ENCODE measurements at places on chromosomes 7 and 10.

DNA sequence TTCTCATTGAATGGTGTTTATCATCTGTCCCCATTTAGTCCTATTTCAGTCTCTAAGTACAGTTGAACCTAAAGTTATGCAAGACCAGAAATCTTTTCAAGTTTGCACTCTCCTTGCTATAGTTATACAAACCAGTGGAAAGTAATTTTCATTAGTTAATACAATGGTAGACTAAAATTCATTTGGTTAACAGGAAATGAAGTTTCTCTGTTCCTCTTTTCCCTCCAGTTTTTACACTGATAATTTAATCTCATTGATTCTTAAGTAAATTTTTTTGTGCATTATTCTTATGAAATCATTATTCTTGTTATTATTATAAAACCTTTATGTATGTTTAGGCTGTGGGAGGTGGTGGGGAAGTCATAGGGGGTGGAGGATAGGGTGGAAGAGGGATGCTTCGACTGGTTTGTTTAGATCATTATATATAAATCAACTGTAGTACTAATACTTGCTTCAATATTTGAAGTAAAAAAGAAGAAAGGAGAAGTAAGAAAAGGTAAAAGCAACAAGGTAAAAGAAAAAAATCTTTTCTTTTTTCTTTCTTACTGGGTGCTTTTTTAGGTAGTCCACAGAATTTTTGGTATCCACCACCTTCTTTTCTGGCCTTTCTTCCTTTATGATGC, 104.1 kb downstream of the GPR85 start:
- DNase-seq = no peak

DNA sequence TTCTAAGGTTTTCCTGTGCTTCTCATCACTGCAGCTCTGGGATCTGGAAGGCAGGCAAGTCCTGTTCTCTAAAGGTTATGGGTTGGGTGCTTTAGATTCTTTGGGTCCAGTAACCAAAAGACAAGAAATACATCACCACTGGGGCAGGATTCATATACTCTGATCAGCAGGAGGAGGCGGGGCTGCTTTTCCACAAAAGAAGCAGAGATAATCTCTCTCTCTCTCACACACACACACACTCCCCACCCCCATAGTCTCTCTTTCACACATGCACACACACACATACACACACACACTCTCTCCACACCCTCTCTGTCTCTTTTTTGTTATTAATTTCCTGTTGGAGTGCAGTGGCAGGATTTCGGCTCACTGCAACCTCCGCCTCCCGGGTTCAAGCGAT, 13.0 kb upstream of the ACBD5 start:
- DNase-seq = no peak

DNA sequence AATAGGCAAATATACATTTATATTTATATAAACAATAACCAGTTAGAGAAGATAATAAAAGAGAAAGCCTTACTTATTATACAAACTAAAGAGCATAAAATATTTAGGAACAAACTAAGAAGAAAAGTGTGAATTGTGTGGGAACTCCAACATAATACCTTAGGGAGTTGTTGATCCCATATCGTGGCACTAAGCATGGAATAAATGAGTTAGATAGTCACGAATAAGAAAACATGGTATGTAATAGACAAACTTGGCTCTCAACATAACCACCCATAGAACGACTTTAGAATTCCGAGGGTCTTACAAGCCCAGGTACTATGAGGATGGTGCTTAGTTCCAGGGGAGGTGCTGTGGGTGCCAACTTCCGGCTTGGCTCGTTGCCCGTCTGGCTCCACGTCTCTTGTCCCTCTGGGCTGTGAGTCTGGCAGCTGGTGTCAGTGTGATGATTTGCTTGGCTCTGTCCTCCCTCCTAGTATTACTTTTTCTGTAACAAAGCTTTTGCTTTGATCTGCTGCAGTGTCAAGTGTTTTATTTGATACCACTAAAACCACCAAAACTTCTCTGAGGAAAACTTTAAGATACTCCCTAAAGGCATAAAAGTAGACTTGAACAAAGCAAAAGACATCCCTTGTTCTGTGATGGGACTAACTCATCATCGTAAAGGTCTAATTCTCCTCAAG, 9.5 kb upstream of the RBM20 start:
- no peak for DNase-seq

DNA sequence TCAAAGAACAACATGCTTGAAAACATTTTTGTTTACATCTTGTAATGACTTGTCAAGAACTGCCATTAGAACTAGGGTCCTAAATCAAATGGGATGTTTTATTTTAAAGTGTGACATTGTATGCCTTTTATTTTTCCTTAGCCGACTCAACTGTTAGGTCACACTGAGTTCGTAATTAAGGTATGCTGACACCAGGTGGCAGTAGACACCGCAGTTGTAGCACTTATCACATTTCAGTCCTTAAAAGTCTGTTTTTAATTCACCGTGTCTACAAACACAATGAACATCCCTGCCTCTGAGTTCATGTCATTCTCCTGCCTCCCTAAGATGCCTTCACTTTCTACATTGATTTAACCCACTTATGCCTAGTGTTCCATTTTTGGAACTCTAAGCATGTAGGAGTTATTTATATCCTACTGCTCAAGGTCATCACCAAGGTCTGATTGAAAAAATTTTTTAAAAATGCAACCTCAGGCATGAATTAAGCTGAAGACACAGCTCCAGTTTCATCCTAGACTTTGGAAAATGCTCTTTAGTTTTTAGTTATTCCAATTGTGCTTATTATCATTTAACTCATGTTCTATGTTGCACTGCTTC, 186.1 kb downstream of the BMPER start:
- no peak for DNase-seq

DNA sequence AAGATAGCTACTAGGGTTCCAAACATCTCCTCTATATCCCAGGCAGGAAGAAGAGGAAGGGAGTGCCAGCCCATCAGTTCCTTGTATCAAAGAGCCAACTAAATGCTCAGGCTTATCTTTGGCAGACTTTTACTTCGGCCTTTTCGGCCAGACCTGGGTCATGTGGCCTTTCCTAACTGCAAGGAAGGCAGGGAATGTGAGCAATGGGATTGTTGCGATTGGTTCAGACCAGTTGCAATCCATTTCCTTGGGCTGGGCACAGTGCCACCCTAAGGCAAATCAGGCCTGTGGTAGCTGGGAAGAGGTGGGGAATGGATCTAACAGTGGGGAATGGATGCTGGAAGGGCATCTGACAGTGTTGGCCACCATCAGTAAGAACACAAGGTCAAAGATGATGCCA, 109.9 kb downstream of the RPS24 start:
- no peak for DNase-seq

DNA sequence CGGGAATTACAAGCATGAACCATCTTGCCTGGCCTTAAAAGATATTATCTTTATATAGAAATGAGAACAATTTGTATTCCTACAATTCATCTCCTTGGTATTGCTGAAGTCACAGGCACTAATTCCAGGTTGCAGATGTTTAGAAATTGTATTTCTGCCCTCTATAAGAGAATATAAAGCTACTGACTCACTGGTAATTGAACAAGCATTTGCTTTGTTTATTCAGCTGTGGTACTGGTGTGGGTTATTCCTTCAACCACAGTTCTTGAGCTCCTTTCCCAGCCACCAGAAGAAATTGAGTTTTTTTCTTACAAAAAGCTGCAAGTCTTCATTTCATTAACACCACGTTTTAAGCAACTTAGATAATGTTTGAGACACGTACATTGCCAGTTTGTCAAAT, 29.0 kb upstream of the MPP7 start:
- DNase-seq = no peak

GRCh38 chr10:69673521-69673920, 43.5 kb downstream of the FAM241B start:
- DNase-seq = no peak

- DNase-seq = no peak
These were observed 37.7 kb downstream of the CDK13 start for GRCh38 chr7:39987641-39988347.

- no peak for DNase-seq
These were observed 32.9 kb upstream of the EIF5AL1 start for GRCh38 chr10:79479283-79479909.

DNA sequence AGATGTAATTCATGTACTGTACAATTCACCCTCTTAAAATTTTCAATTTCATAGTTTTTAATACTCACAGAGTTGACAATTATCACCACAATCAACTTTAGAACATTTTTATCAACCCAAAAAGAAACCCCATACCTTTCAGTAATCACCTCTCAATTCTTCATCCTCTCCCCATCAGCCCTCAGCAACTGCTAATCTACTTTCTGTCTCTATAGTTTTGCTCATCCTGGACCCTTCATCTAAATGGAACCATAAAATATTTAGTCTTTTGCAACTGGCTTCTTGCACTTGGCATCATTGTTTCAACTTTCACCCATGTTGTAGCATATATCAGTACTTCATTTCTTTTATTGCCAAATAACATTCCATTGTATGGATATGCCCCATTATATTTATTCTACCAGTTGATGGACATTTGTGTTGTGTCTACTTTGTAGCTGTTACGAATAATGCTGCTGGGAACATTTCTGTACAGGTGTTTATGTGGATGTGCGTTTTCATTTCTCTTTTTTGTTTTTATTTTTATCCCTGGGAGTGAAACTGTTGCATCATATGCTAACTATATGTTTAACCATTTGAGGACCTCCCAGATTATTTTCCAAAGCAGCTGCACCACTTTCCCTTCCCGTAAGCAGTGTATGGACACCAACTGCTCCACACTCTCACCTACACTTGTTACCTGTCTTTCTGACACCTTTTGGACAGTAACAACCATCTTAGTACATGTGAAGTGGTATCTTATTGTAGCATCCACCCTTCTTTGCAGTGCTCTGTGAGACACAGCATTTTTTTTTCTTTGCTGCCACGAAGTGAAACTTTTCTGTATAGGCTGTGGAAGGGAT, 65.4 kb upstream of the APBB1IP start:
- DNase-seq = no peak

- no peak for DNase-seq
These were observed 128.5 kb upstream of the TNS3 start for GRCh38 chr7:47710201-47710935.

- DNase-seq = no peak
These were observed 323.1 kb downstream of the SUGCT start for GRCh38 chr7:40457776-40458480.

DNA sequence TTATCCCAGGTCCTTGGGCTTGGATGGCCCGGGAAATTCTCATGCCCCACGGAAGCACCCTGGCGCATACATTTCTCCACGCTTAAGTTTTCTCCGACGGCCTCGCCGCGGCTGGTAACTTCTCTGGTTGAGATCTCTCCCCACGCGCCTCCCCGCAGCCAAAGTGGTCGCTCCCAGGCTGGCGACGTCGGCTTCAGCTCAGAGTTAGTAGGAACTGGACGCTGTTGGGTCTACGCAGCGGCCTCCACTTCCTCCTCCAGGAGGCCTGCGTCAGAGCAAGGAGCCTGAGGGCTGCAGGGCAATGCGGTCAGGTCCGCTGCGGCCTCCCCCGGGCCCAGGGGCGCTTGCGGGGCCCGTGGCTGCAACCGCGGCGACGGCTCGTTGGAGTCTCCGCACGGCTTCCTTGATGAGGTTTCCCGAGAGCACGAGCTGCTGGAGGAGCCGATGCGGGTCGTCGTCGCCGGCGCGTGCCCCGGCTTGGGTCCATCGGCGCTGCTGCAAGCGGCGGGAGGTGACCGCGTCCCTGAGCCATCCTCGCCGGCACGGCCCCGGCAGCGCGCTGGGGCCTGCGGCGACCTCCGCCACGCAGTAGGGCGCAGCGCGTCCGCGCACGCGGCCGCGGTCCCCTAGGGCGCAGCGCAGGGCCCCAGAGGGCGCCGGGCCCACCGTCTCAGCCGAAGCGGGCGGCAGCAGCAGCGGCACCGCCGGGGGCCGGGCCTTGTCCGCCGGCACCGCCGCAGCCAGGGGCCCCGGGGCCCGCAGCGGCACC, 744 bp downstream of the FRAT2 start:
- DNase-seq = peak; percentile 86

DNA sequence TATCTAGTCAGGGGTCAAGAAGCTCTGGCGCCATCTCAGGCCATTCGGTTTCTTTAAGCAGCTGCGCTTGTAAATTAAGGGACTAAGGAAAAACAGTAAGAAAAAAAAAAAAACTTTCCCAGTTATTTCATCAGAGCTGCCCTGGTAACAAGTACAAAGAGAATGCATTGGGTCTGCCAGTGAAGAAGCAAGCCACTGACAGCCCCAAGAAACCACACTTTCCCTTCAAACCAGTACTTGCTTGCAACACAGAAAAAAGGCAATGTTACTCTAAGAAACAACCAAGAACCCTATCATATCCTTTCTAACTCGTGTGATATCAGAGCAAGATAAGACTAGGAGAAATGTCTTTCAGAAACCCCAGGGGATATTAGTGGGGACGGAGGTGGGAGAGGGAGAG, 40.6 kb upstream of the AOAH start:
- DNase-seq = no peak

GRCh38 chr7:84495128-84495527, 300.5 kb upstream of the SEMA3A start:
- DNase-seq = no peak

DNA sequence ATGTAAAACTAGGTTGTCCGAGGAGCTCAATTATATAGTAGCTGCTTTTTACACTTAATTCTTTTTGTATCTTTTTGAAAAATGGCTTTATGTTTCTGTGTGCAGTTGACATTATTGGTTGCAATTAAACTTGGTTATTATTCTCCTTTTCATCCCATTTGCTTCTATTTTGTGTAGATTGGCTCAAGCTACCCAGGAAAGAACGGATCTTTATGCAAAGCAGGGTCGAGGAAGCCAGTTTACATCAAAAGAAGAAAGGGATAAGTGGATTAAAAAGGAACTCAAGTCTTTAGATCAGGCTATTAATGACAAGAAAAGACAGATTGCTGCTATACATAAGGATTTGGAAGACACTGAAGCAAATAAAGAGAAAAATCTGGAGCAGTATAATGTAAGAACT, 16.5 kb downstream of the SMC3 start:
- no peak for DNase-seq

- DNase-seq = peak; percentile 68
These were observed 72.8 kb upstream of the FAM20C start for GRCh38 chr7:119392-120163.

DNA sequence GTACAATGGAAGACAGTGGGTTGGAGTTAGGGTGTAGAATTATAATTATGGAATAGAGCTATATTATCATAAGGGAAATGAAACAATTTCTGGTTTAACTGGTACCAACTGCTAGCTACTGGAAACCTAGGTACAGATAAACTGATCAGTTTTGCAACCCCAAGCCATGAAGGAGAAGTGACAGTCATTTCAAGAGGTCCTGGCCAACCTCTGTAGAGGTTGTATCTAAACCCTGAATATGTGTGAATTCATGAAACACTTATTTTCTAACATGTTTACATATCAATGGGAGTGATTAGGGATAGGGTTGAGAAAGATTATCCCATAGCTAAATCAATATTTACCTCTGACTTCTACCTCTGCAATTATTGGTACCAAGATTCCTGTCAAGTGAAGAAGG, 29.9 kb upstream of the CC2D2B start:
- DNase-seq = no peak

GRCh38 chr7:95476904-95477594, 8.7 kb upstream of the ASB4 start:
- peak; percentile 70 for DNase-seq

GRCh38 chr7:115368998-115369397, 447.1 kb downstream of the MDFIC start:
- DNase-seq = no peak
